Astrocyte of the cerebellum (primary cell): ENCODE measurements at places on chromosomes 4 and X.

DNA sequence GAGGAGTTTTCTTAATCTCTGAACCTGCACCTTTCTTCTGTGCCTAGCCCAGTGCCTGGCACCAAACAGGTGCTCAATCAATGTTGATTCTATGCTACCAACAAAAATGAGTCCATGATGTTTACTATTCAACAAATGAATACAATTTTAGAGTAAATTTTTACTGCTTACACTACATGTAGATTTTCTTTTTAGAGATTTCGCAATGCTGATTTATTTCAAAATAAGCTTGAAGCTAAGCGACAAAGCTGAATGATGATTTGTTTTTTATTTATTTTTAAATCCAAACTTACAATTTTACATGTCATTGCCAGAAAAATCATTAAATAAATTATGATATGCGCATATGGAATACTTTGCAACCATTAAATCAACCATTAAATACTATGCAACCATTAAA lies 55.7 kb downstream of the AR start:
- DNase-seq, result no peak

DNA sequence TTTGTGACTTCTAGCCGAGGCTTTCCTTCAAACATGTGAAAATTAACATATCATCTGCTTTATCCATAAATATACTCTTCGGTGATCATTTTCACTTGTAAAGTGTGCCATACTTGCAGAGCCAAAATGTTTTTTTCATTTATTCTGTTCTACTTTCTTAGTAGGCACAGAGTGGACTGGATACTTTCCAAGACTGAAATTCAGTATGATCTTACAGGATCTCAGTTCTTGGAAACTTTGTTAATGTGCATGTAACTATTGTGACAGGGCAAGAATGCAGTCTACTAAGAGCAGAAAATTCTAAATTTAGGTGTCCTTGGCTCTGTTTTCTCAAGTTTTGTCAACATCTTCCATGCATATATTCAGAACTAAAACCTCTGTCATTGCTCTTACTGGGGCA lies 284.9 kb downstream of the TEX13A start:
- DNase-seq, result no peak

GRCh38 chrX:68822641-68823410 lies 6.0 kb upstream of the EFNB1 start:
- DNase-seq, result no peak

DNA sequence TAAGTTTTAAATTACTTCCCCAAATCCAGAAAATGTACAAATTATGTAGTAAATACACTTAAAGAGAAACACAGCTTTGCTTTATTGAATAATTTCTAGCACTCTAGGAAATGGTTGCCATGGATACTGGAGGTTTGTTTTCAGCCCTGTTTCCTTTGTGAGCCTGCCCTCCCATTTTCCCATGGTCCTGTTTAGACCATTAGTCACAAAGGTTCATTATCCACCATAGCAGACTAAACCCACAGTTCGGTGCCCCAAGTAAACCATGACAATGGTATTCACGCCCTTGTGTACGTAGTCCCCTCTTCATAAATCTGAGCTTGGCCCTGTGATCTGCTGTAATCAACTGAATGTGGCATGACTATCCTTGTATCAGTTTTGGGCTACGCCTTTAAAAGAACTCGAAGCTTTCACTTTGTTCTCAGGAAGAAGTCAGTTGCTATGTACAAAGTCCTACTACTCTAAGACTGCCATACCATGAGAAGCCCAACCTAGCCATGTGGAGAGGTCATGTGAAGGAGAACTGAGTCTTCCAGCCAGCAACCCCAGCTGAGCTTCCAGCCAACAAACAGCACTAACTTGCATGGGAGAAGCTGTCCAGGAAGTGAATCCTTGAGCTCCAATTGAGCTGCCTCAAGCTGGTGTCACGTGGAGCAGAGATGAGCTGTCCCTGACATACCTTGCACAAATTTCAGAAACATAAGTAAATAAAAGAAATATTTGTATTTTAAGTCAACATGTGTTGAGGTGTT lies 300.4 kb downstream of the LDB2 start:
- DNase-seq, result no peak

GRCh38 chrX:37921758-37922157 lies 74.4 kb upstream of the DYNLT3 start:
- DNase-seq, result peak; percentile 41

DNA sequence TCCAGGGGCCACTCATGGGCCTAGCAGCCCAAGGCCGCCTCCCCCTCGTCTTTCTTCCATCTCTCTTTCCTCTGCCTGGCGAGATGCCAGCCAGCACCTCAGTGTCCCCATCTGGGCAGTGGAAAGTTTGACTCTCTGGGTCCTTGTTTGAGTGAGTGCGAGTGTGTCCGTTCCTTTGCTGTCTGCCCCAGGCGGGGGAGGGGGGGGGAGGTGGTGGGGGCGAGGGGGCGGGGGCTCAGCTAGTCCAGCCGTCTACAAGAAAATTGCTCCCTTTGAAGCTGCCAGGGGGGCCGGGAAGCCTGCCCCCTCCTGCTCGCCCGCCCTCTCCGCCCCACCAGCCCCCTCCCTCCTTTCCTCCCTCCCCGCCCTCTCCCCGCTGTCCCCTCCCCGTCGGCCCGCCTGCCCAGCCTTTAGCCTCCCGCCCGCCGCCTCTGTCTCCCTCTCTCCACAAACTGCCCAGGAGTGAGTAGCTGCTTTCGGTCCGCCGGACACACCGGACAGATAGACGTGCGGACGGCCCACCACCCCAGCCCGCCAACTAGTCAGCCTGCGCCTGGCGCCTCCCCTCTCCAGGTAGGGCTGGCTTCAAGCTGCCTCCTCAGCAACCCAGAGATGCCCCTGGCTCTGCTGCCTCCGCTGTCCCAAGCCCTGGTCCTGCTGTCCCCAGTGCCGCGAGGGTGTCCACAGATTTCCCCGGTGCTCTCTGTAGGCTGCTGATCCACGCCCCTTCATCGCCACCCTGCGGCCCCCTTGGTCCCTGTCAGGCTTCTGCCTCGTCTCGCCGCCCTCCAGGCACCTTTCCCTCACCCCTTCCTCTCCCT lies at the start of gene BGN:
Gene BGN (plus strand): TSS at position 440 of the 821 bp plus-strand sequence. CDS start 9,652 bp downstream, outside the sequence.
- DNase-seq, result no peak
